ENCODE measurements at places on chromosomes 7 and 10.
A peak's percentile ranks its signal among the peaks of the same experiment; 100 is the strongest.

DNA sequence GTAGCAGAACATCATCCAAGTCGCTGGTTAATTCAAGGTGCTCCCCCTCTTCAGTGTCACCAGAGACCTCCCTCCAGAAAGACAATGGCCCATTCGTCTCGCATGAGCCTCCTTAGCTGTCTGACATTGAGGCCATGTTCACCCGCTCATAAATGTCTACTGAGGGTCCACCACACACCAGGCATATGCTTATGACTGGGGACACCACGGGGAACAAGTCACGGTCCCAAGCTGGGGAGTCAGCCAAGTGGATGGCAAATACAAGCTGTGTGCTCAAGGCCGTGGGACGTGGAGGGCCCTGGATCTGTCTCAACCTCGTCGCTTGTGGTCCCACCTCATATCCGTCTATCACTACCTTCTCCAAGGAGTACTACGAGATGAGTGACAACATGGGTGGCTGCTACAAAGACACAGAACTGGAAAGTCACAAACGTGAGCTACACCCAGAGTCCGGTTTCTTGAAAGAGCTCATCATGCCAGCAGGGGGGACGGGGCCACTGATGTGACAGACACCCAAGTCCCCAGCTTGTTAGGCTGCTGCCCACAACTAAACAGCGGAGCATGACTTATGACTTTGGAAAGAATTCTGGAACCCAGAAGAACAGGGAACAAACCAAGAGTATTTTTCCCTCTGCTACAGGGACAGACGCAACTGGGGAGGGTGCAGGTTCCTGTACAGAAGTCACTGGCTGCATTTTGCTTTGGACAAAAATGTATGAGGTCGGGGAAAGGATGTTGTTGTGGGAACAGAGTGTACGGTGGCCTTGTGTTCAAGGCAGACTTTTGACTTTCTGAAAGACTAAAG, 189.6 kb downstream of the COBL start:
- no peak for DNase-seq

- no peak for DNase-seq
These were observed 1.6 kb downstream of the CDNF start for GRCh38 chr10:14836208-14836607.

DNA sequence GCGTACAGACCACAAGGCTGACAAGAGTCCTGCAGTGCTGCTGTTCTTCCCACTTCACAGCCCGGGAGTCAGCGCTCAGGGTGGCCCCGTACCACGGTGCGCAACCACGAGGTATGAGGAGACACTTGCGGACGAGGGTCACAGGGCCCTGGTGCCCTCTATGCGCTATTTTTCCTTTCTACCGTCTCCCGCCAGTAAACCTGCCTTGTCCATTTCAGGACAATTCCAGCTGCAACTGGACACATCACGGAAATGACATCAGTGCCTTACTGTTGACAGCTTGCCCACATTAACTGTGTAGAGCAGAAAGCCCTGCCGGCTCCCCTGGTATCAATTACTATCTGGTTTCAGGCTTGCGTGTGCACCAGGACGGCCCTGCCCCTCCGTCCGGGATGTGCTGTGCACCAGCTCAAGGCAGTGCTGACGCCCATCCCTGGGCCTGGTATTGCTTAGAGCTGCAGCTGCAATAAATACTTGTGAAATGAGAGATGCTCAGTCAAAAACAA, 65.1 kb downstream of the ZRANB1 start:
- DNase-seq, result no peak

- DNase-seq, result no peak
These were observed 44.2 kb downstream of the RAB11FIP2 start for GRCh38 chr10:118002581-118002980.

DNA sequence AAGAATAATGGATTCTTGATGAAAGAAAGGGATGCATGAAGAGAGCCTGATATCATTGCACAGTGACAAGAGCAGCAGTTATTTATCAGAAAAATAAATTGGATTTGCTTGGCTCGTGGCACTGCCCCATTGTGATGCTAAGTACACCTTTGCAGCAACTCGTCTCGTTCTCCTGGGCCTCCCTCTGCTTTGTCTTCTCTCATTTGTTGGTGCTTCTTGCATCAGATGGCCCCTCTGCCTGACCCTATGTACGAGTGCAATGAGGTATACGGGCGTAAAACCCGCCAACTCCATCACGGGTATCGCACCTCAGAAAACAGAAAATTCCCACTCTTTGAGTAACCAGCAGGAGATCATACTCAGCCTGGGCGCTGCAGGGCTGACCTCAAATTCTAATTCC, 107.2 kb upstream of the C10orf90 start:
- no peak for DNase-seq

DNA sequence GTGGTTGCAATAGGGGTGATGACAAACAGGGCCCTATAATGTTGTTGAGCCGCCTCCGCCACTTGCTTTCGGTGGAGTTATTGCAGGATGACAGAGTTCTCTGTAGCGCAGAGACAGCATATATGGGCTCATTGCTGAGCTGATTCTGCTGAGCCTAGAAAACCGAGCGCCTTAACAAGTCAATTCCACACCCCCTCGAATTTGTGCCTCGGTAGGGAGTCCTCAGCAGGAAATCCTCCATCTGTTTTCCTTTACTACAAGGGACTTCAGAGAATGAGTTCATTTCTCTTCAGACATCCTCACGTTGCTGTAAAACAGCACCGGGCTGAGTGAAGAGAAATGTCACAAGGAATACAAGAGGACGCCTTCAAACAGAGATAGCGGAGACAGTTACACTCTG, 90.7 kb upstream of the KIAA1217 start:
- no peak for DNase-seq

DNA sequence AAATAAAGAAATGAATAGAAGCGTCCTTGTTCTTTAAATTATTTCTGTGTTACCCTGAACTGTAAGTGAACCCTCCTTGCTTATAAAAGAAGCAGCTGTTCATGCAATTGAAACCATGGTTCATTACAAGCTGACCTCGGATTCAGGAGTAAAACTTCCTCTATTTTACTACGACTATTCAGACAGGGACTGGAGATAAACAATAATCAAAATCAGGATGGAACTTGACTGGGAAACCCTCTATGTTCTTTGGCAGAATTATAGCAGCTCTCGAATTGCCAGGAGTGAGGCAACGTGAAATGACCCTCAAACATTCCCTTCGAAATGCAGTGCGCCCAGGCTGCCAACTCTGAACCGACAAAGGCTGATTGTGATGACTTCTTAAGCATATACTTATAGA, 172.1 kb downstream of the CYP26A1 start:
- DNase-seq, result no peak

GRCh38 chr7:46076527-46076926, 155.5 kb upstream of the IGFBP3 start:
- no peak for DNase-seq

GRCh38 chr7:37198041-37198905, 250.4 kb downstream of the ELMO1 start:
- DNase-seq, result no peak

DNA sequence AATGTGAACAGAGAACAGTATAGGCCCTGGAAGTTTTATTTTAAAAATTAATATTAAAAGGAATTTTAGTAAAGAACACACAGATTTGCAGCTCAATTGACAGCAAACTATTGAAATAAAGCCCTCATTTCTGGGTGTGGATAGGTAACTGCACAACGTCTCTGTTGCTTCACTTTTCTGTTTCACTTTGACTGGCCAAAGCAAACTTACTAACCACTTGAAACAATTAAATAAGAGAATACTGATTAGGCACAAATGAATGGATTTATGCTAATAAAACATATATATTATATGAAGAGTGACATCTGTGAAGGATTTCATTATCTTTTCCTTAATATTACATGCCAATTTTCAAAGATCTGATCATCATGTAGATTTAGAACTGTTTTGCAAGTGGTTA, 11.9 kb downstream of the ZNF804B start:
- DNase-seq, result no peak

GRCh38 chr7:64883113-64883905, 19.8 kb upstream of the ZNF273 start:
- DNase-seq, result no peak

GRCh38 chr7:128155100-128155740, 85.9 kb upstream of the LEP start:
- no peak for DNase-seq

- DNase-seq, result no peak
These were observed 24.5 kb upstream of the FZD1 start for GRCh38 chr7:91239772-91240171.

GRCh38 chr10:101489355-101489754, 98.7 kb downstream of the POLL start:
- DNase-seq, result peak; percentile 11

- DNase-seq, result no peak
These were observed 192.7 kb downstream of the PTPRN2 start for GRCh38 chr7:158394936-158395335.

DNA sequence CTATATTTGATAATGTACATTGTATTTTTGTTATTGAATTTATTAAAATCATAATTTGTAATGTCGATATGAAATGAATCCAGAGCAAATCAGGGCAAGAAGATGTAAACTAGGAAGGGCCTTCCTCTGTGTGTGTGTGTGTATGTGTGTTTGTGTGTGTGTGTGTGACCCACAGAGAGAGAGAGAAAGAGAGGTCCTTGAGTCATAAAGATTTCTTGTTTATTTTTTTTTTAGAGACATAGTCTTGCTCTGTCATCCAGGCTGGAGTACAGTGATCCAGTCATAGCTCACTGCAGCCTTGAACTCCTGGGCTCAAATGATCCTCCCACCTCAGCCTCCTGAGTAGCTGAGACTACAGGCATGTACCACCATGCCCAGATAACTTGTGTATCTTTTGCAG, 50.7 kb downstream of the INPP5F start:
- no peak for DNase-seq

- no peak for DNase-seq
These were observed 125.6 kb downstream of the CYP26A1 start for GRCh38 chr10:93199191-93199751.

- no peak for DNase-seq
These were observed 3.0 kb upstream of the HOXA7 start for GRCh38 chr7:27159266-27160144.

- DNase-seq, result no peak
These were observed 6.6 kb upstream of the AKR1B1 start for GRCh38 chr7:134465491-134465890.

DNA sequence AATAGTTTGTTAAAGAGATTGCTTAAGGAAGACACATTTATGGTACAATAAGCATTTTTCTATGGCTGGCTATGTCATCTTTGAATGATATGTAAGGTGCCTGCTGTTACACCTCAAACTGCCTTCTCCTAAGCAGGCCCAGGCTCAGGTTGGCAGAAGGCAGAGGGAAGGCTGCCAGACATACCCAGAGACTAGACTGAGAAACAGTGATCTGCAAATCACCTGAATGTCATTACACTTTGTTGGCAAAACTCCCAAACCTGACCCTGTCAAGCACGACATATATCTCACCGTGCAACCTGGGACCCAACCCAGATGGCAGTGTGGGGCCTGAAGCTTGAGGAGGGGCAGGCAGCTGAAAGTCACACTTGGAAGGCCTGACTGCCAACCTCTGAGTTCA, 136.6 kb upstream of the TARP start:
- DNase-seq, result peak; percentile 18

DNA sequence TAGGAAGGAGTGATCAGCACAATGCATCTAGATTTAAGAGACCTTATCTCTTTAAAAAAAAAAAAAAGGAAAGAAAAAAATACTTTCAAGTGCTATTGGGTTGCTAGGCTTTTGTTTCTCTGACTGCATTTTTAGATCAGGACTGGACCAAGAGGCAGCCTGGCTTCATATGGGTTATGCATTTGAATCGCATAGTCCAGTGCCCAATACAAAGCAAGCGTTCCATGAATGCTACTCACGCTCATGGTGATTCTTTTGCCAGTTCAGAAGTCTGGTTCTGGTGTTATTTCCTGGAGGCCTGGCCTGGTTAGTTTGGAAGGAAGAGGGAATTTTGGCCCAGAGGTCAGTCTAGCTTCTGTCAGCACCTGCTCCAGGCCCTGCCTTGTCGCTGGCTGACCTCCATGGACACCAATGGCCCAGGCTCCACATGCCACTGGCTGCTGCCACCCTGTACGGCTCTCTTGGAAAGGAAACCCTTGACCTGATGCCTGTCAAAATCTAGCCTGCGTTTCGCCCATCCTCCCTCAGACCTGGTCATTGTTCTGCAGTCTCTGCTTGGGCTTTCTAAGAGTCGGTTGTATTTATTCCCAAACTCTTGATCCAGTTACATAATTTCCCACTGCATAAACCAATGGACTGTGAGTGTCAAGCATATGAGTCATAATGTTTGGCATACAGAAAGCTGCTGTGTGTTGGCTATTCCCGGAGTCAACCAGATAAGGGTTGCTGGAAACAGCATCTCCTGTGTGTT, 74.3 kb upstream of the MKX start:
- DNase-seq, result no peak

- DNase-seq, result no peak
These were observed 6.3 kb downstream of the PSMA2 start for GRCh38 chr7:42925630-42926029.
